ENCODE measurements at places on chromosomes 2 and 18. TPM values are rescaled to one million over a fixed set of nuclear protein-coding genes. Genes with fewer than 3 reads are reported as not detected.

B4GALT6 gene
- 4.9 TPM for total RNA-seq

ATP6V1B1 gene
- 1.1 TPM for total RNA-seq

TUBA4B gene
- not detected for total RNA-seq

LOXHD1 gene
- not detected for total RNA-seq

UGT1A5 gene
- total RNA-seq = not detected

COL4A4 gene
- under 0.01 TPM for total RNA-seq

CREB1 gene
- total RNA-seq = 75.3 TPM

FZD7 gene
- 21.3 TPM for total RNA-seq

RAX gene
- total RNA-seq = not detected

DUSP2 gene
- 2.2 TPM for total RNA-seq

SF3B6 gene
- 70.6 TPM for total RNA-seq

ATP6V1C2 gene
- total RNA-seq = not detected

RFX8 gene
- 6.8 TPM for total RNA-seq

UNC80 gene
- total RNA-seq = not detected

FEV gene
- total RNA-seq = not detected

RAD51AP2 gene
- total RNA-seq = not detected

RNF152 gene
- total RNA-seq = 21.4 TPM

SERPINE2 gene
- total RNA-seq = 732 TPM

PLEK gene
- not detected for total RNA-seq

FAM161A gene
- total RNA-seq = 1.6 TPM

PPP1R1C gene
- total RNA-seq = 1.9 TPM

IL1F10 gene
- not detected for total RNA-seq

PCARE gene
- not detected for total RNA-seq

ATP8B1 gene
- total RNA-seq = 52.8 TPM

CPS1 gene
- total RNA-seq = 25.3 TPM

CAPN14 gene
- 0.32 TPM for total RNA-seq

RUFY4 gene
- not detected for total RNA-seq

PFN4 gene
- total RNA-seq = 0.16 TPM

PDE11A gene
- total RNA-seq = under 0.01 TPM

ALLC gene
- total RNA-seq = not detected

MC4R gene
- 0.36 TPM for total RNA-seq

TTC39C gene
- 124 TPM for total RNA-seq

KCNK3 gene
- 3.0 TPM for total RNA-seq

QPCT gene
- total RNA-seq = 16.6 TPM

MC5R gene
- not detected for total RNA-seq

UGT1A7 gene
- not detected for total RNA-seq

ARL4C gene
- 105 TPM for total RNA-seq

RAB12 gene
- 55.7 TPM for total RNA-seq

NOL4 gene
- total RNA-seq = under 0.01 TPM
